ENCODE measurements at places on chromosomes 2 and 18.

GRCh38 chr2:170971071-170971470 is 42.0 kb downstream of the GORASP2 start:
- DNase-seq = no peak

DNA sequence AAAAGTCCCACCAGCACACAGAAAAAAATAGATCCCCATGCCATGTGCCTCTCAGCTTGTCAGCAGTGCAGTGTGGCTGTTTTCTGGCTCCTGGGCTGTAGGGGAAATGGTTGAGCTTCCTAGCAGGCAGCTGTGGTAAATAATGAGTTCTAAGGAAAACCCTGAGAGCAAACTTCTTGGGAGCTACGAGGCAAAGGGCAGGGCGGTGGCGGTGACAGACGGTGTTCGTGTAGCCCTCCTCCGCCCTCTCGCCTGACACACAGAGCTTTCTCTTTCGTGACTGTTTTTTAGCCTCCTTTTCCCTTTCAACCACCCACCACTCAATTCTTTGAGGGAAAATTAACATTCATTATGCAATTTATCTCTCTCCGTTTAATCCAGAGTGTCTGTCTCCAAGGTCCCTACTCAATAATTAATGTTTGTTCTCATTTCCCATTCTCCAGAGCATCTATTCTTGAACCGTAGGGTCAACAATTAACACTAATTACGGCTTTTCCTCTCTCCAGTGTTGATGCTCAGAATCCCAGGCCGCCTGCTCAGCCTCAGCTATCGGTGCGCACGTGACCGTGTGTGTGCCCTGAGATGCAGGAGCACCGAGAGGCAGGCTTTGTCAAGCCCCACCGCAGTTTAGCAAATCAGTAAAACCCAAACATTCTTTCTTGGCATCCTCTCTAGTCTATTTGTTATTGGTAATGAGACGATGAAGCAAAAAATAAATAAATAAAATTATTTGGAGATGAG is 50.1 kb downstream of the KIAA2012 start:
- no peak for DNase-seq

DNA sequence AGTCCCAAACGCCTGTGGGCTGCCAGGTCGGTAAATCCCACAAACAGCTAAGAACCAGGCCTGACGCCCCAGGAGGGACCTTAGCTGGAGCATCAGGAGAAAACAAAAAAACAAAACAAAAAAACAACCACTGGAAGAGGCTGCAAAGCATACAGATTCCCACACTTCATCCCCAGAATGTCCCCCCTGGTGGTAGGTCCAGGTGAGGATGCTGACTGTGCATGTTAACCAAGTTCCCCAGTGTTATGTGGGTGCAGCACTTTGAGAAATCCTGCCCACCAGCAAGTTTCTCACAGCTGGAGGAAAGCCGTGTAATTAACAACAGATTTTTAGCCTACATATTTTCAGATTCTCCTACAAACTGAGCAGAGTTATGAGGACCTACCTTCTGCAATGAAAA is 15.1 kb downstream of the ST3GAL5 start:
- no peak for DNase-seq

GRCh38 chr2:21500401-21500945 is 376.7 kb downstream of the TDRD15 start:
- DNase-seq = no peak

GRCh38 chr2:101111262-101111838 is 39.8 kb downstream of the TBC1D8 start:
- no peak for DNase-seq
